ENCODE measurements at places on chromosomes 11 and 22.

GRCh38 chr11:8779732-8780131, 97.1 kb downstream of the RPL27A start:
- no peak for DNase-seq

DNA sequence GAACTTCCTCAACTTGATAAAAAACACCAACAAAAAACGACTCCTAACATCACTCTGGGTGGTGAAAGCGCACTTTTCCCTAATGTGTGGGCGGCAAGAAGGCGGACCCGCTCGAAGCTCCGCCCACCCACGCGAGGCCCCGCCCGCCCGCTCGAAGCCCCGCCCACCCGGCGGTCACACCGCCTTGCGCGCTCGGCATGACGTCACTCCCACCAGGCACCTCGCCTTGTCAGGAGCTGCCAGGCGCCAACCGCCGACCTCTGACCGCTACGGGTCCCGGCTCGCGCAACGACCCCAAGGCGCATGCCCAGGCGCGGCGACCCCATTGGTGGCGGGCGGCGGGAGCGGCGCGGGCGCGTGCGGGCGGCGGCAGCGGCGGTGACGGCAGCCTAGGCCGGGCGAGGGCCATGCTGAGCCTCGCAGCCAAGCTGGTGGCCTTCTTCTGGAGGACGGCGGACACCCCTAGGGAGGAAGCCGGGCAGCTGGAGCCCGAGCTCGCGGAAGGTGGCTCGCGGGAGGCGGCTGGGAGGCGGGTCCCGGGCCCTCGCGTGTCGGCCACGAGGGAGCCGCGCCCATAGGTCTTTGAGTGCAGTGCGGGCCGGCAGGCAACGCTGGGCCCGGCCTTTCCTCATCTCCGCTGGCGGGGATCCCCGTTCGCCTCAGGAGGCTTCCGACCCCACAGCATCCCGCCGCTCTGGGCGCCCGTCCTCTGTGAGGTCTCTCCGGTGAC, at the start of gene MOV10L1:
MOV10L1 (plus strand) TSS at position 325 of the 730 bp plus-strand sequence; CDS start at position 408, 83 bp downstream.
- peak; percentile 24 for DNase-seq

- peak; percentile 91 for DNase-seq
Observed at GRCh38 chr11:66421492-66422205, 814 bp downstream of the NPAS4 start.

- no peak for DNase-seq
Observed at GRCh38 chr11:21121991-21122390, 452.6 kb downstream of the NELL1 start.

DNA sequence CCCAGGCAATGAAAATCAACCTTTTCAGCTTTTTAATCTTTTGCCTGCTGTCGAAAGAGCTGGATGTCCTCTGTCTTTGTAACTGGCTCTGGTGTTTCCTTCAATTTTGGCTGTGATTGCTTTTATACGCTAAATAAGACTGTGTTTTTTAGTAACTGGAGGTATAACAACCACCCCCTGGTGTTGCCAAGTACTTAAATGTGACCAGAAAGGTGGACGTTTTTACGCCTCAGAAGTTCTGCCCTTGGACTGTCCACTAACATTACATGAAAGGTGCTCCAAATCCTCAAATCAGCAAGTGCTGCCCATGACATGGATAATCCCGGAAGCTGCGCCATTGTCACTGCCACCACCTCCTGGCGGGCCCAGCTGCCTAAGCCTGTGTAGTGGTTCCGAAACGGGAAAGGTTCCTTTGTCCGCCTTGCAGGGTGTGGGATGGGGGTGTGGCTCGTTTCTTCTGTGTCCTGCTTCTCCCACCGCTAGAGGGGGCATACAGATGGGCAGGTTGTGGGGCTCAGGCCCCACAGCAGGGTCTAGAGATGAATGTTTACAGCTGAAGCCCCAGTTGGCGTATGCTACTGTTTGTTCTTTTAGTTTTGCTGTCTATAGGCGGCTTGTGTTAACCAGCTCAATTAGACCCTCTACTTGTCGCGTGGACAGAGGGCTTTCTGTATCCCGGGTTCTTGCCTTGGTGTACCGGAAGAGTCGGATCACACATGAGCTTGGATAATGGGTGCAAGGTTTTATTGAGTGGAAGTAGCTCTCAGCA, 82.2 kb upstream of the SEPTIN5 start:
- no peak for DNase-seq

GRCh38 chr11:1049431-1049891, 12.9 kb upstream of the MUC6 start:
- peak; percentile 8 for DNase-seq

DNA sequence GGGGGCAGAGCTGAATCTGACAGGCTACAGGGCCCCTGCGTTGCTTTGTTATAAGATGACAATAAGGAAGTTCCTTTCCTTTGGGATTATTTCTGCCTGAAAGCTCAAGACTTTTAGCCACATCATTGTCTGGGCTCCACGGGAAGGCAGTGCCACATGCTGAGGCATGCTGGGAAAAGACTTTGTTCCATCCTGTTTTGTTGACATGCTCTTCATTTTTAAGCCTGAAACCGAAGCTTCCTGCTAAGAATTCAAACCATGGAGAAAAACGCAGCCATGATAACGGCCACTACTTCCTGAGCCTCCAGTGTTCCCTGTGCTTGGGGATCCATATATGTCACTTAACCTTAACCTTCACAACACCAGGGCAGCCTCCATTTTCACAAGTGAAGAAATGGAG, 5.5 kb upstream of the TCF20 start:
- no peak for DNase-seq

DNA sequence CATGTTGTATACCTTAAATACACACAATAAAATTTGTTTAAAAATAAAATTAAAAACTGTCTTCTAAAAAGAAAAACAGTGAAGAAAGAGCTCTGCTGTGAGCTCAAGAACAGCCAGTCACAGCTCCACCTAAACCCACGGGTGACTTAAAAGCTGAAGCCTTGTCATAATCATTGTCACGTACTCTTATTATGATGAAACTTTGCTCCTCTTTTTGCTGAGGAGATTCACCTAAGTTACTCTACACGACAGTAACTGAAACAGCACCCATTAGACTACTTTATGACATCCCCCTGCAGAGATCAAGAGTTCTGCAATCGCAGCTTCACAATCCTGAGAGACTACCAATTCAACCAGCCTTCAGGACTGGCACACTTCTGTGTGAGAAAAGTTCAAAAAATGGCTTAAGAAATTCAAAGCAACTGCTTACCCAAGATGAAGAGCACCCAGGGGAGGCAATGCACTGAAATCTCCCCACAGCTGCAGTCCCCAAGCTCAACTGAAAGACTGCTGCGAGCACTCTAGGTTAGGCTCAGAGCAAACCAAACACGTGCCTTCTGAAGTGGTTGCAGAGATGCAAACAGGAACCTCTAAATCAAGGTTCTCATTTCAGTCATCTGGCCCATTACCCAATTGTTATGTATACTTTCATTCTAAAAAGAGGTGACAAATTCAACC, at the start of gene JAML:
JAML (minus strand) TSS at position 501 of the 678 bp plus-strand sequence. CDS start 10,145 bp downstream, outside the sequence.
- DNase-seq: peak; percentile 49

DNA sequence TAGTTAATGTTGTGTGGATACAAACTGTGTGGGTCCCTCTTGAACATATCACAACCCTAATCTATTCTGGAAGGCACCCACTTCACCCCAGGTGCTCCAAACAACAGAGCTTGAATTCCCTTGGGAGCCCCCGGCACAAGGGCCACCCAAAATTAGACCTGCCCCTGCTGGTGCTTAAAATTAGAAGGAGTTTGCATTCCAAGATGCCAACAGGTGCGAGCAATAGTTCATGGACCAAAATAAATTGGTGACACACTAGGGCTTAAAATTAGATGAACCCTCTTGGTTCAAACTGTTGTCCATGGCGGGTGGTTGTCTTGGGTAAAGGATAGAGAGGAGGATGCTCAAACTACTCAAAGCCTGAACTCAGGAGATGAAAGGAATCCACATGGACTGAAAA, 291.5 kb downstream of the MN1 start:
- no peak for DNase-seq

DNA sequence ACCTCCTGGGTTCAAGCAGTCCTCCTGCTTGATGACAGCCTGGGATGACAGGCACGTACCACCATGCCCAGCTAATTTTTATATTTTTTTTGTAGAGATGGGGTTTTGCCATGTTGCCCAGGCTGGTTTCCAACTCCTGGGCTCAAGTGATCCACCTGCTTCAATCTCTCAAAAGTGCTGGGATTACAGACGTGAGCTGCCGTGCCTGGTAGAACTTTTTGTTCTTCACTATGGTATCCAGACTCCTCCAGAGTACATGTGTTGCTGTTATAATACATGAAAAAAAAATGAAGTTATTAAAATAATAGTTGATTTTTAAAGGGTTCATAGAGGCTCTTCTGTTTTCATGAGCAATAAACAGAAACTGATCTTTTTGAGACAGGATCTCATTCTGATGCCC, 29.6 kb downstream of the ZNF143 start:
- DNase-seq: no peak

DNA sequence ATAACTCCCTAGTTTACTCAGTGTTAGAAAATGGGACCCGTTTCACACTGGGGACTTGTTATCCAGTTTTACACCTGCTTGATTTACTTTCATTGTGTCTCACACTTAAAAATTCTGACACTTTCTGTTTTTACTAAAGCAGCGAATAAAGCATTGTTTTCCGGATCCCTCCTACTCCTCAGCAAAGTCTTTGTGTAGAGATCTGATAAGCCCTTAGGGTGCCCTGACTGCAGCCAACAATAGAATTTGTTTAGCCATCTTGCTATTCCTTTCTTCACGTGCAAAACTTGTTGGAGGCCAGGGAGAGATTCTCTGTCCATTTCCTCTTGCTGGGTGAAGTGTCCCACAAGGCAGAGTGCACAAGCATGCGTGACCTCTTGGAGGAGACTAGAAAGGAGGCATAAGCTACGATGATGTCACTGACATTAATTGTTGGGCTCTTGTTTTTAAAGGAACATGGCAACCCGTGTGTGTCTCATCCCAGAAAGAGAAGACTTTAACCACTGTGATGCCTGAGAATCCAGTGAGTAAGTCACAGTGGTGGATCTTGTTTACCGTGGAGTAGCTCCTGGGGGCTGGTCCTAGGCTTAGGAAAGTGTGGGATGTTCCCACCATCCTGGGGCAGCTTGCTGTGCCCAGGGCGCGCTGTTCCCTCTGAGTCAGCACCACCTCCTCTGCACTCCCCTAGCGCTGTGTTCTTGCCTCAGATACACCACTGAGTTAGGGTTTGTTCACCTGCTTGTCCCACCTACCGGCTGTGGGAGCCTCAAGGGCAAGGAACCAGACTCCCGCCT, 27.7 kb downstream of the MICAL2 start:
- DNase-seq: no peak

DNA sequence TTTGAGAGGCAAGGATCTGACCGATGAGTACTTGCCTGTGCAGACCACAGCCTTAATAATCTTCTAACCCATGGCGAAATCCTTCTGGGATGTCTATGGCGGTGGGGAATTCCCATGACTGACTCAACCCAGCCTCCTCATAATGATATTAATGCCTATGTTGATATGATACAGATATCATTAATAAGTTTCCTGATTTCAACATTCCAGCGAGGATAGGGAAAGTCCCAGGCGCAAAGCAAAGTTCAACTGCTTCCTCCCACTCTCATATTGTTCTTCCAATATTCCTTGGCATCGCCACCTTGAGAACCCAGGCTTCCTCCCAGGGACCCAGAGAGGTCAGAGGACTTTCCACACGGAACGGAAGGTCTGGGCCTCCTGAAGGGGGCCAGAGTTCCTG, 110.3 kb upstream of the TMEM45B start:
- no peak for DNase-seq

- no peak for DNase-seq
Observed at GRCh38 chr11:126874831-126875230, 125.7 kb downstream of the KIRREL3 start.

- DNase-seq: no peak
Observed at GRCh38 chr11:14275076-14275475, 83.9 kb downstream of the RRAS2 start.

DNA sequence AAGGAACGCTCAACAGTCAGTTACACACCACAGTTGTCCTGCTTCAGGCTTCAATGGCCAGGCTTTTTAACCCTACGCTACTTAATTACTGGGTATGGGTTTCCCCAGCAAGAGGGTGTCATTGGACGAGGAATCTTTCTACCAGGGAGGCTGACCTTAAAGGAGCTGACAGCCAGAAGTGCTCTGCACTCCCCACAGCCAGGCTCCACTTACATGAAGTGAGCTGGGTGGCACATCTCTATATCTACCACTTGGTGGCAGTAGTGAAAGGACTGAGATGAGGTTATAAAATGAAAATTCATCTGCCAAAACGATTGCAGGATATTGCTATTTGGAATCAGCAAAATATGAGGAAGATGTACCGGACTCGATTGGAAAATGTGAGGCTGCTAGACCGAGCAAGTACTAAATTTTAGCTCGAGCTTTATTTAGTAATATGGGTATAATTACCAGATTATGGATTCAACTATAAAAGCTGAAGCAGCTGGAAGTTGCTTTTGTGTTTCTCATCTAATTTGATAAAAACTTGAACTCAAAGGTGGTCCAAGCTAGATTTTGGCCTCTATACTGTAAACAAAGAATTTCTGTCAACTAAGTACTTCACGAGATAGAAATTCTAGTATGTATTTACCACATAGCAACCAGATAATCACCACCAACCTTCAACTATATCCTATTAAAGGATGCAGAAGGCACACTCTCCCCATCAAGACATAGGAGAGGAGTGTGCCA, 53.9 kb upstream of the CEP126 start:
- no peak for DNase-seq

DNA sequence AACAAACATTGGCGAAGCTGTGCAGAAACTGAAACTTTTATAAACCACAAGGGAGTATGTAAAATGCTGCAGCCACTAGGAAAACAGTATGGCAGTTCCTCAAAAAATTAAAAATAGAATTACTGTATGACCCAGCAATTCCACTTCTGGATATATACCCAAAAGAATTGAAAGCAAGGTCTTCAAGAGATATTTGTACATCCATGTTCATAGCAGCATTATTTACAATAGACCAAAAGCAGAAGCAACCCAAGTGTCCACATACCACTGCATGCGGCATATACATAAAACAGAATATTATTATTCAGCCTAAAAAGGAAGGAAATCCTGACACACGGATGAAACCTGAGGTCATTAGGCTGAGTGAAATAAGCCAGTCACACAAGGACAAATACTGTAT, 85.8 kb downstream of the RELT start:
- no peak for DNase-seq

- DNase-seq: no peak
Observed at GRCh38 chr11:45042560-45042959, 91.9 kb upstream of the TP53I11 start.

DNA sequence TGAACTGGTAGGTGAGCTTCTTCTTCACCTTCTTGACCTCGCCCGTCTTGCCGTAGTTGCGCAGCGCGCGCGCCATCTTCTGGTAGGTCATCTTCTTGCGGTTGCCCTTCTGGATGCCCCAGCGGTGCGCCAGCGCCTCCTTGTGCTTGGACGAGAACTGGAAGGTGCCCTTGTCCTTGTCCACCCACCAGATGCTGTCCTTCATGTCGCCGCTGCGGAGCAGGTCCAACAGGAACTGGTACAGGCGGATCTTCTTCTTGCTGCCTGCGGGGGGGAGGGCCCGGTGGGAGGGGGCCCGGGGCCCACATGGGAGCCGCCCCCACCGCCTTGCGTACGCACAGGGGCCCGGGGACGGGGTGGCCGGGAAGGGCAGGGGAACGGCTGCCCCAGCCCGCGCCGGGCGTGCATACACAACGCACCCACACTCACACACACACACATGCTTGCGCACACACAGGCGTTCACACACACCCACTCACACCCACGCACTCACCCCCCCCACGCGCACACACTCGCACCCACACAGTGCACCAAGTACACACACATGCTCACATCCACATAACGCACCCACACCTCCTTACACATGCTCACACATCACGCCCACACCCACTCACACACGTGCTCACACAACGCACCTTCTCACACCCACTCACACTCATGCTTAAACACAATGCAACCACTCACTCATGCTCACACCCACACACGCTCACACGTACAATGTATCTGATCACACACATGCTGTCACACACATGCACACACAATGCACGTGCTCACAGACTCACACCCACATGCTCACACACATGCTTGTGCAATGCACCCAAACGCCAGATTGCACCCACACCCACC, 3.0 kb upstream of the MYBPC3 start:
- DNase-seq: no peak
